ENCODE measurements at places on chromosomes 11 and 22. TPM values are rescaled to one million over a fixed set of nuclear protein-coding genes. Genes with fewer than 3 reads are reported as not detected.

NRXN2 gene
- total RNA-seq = 0.86 TPM

TPP1 gene
- 71.5 TPM for total RNA-seq

- no peak for DNase-seq
Measured at GRCh38 chr11:117891362-117891761, 14.9 kb upstream of the FXYD6 start.

DNA sequence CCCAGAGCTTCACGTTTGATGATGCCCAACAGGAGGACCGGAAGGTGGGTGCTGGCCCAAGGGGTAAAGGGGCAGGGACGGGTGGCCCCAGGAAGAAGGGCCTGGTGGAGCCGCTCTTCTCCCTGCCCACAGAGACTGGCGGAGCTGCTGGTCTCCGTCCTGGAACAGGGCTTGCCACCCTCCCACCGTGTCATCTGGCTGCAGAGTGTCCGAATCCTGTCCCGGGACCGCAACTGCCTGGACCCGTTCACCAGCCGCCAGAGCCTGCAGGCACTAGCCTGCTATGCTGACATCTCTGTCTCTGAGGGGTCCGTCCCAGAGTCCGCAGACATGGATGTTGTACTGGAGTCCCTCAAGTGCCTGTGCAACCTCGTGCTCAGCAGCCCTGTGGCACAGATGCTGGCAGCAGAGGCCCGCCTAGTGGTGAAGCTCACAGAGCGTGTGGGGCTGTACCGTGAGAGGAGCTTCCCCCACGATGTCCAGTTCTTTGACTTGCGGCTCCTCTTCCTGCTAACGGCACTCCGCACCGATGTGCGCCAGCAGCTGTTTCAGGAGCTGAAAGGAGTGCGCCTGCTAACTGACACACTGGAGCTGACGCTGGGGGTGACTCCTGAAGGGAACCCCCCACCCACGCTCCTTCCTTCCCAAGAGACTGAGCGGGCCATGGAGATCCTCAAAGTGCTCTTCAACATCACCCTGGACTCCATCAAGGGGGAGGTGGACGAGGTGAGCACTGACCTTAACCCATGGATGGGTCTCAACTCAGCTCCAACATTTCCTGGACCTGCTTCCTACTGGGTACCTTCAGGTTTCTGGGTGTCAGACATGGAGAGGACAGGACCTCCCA lies 2.0 kb downstream of the RIC8A start:
- DNase-seq = peak; percentile 43

GRCh38 chr11:32172848-32173834 lies 82.3 kb downstream of the RCN1 start:
- DNase-seq = peak; percentile 63

GRCh38 chr11:93510196-93510873 lies 32.9 kb downstream of the SMCO4 start:
- DNase-seq = no peak

DNA sequence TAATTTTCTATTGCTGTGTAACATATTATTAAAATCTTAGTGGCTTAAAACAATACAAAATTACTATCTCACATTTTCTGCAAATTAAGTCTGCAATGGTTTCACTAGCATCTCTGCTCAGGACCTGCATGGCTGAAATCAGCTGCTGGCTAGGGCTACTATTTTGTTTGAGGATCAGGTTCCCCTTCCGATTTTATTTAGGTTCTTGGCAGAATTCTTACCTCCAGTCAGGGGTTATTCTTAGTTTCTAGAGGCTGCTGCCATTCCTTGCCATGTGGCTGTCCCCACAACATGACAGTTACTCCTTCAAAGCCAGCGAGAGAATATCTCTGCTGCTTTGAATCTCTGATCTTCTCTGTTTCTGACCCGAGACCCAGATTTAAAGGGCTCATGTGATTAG lies 424.5 kb upstream of the ANO5 start:
- no peak for DNase-seq

GRCh38 chr11:57213342-57214097 lies 23.5 kb downstream of the APLNR start:
- no peak for DNase-seq

GAL3ST1 gene
- total RNA-seq = 0.27 TPM

- DNase-seq = no peak
Measured at GRCh38 chr11:115080923-115081680, 402.8 kb downstream of the NXPE2 start.

CHRM1 gene
- not detected for total RNA-seq

- DNase-seq = peak; percentile 52
Measured at GRCh38 chr11:3853899-3854659, 1.4 kb upstream of the STIM1 start.

Data from Right ventricle myocardium superior (tissue), 1 donor.